ENCODE measurements at places on chromosomes 11 and 22.

GRCh38 chr11:108926841-108927577 is 262.1 kb downstream of the DDX10 start:
- no peak for DNase-seq

DNA sequence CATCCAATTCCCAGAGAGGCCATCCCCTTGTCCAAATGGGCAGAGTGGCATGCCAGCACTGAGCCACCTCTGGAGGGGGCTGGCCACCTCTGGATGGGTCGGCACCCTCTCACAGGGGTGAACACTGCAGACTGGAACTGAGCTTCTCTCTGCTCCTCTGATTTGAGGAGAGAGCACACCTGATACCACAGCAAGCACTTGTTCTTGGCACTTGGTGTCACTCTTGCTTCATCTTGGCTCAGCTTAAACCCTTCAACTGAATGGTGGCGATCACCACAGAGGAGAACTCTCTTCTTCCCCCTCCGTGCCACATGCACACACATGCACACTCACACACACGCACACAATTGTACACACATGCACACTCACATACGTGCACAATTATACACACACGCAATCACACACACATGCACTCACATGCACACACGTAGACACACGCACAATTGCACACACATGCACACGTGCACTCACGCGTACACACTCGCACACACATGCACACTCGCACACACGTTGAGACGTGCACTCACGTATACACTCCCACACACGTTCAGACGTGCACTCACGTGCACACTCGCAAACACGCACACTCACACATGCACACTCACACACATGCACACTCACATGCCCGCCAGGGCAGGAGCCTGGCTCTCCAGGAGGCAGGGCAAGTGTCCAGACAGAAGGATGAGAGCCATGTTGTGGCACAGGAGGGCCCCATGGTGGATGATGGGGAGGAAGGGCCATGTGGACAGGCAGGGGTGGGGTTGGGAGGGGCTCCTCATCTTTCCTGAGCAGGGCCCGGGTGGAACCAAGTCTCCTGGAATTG is 23.4 kb downstream of the OVOL1 start:
- DNase-seq: no peak

DNA sequence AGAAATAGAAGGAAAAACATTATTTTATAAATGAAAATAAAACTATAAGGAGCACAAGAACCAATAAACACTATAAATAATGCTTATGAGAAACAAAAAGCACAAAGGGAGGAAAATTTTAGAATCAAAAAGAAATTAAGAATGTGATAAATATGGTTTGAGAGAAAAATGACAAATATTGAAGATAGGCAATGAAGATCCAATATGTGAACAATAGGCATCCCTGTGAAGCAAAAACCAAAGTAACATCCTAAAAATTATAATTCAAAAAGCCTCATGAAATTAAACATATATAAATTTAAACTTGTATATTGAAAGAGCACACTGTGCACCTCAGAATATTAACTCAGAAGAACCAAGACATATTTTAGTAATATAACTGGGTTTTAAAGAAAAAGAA is 216.2 kb downstream of the GRIK4 start:
- DNase-seq: no peak

DNA sequence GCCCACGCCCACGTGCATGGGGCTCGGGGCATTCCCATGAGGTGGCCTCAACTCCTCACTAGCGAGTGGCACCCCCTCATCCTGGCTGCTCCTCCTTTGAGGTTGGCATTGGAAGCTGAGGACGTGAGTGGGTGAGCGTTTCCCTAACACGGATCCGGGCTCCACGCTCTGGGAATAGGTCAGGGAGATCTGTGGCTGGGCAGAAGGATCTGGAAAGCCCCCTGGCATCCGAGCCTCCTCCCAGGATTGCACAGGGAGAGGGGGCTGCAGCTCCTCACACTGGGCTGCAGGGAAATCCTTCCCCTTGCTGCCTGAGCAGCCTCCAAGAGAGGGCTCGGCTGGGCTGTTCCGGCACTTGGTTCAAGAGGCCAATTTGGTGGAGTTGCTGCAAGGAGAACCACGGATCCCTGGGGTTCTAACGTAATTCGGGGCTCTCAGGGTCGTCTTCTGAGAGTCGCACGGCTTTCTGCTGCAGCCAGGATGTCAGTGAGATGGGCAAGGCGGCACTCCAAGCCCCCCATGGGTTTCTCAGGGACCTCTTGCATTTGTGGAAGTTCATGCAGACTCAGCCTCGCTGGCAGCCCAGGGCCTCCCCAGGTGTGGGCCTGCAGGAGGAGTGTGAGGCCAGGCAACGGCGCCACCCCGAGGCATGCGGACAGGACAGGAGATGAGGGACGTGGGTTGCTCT is 1119.0 kb downstream of the BRD1 start:
- no peak for DNase-seq

DNA sequence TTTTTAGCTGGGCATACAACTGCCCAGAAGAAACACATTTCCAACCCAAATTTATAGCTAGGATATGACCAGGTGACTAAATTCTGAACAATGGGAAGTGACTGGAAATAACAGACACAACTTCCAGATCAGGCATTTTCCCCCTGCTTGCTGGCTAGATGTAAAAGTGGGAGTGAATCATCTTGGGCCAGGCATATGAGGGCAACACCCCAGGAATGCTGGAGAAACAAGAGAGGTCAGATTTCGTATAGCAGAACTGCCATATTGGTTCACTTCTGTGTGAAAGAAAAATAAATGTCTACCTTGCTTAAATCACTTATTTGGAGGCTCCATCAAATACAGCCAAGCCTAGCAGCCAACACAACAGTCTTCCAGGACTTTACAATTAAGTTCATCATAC is 7.4 kb downstream of the ATL3 start:
- DNase-seq: no peak

- DNase-seq: no peak
Observed at GRCh38 chr22:49290711-49291110, 537.0 kb downstream of the BRD1 start.

- DNase-seq: no peak
Observed at GRCh38 chr11:86718521-86718920, 46.1 kb upstream of the ME3 start.

GRCh38 chr22:45735273-45735672 is 63.6 kb downstream of the ATXN10 start:
- DNase-seq: no peak

GRCh38 chr11:26399336-26399735 is 67.4 kb downstream of the ANO3 start:
- DNase-seq: no peak

GRCh38 chr11:120775986-120776951 is 247.6 kb upstream of the TBCEL start:
- DNase-seq: no peak

GRCh38 chr11:94450048-94450447 is 43.6 kb downstream of the MRE11 start:
- DNase-seq: no peak

- no peak for DNase-seq
Observed at GRCh38 chr22:41485033-41485432, 16.1 kb downstream of the ACO2 start.

DNA sequence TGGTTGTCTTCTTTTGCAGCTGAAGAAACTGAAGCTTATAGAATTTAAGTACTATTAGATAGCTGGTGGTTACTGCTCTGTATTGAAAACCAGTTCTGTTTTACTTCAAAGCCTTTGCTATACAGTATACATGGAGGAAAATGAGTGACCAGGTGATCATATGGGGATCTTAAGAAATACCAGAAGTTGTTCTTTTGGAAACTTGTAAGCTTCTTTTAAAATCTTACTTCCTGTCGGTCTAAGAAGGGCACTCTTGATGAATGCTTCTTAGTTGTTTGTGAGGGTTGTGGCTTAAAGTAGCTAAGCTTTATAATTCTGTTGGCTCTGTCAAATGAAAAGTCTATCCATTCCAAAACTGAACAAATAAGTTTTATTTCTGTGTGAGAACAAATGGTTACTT is 55.2 kb downstream of the PDE3B start:
- DNase-seq: no peak

DNA sequence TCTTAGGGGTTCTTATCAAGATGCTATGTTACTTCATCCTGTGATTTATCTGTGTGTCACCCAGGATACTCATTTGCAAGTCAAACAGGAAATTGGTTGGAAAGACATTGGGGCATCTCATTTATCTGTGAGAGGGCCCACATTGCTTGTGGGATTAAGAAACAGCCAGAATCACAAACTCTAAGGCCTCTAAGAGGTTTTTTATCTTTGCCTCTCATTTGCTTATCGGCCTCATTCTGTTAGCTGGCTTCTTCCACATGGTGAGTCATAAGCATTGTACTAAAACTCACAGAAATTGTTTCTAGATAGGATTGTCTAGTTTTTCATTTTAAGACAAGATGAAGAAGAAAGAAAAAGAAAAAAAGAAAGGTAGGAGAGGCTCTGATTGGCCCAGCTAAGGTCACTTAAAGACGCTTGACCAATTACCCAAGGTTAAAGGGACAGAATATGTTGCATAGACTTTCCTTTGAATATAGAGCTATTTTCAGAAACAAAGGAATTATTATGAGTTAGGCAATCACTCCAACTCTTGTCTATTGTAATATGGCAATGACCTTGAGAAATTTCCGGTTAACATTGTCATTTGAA is 121.9 kb downstream of the ARHGAP42 start:
- no peak for DNase-seq

GRCh38 chr11:117223741-117224689 is 7.9 kb downstream of the PCSK7 start:
- DNase-seq: no peak

GRCh38 chr22:39707816-39708215 is 137.3 kb downstream of the CACNA1I start:
- DNase-seq: no peak

GRCh38 chr11:107682171-107682570 is 29.7 kb downstream of the SLN start:
- DNase-seq: no peak

- no peak for DNase-seq
Observed at GRCh38 chr11:115078461-115079438, 400.4 kb downstream of the NXPE2 start.

DNA sequence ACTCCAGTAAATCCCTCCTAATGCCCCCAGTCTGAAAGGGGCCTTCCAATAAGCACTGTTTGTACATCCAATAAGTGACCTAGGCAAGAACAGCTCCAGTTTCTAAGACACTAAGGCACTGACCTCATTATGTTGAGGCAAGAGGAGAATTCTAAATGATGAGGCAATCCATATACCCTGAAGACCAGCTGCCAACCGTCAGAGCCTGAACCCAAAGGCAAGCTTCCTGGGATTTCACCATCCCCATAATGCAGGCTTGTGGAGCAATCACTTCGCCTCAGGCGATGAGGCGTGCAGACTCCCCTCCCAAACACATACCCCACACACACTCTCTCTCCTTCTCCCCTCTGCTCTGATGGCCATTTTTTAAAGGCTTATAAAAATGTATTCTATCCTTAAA is 49.5 kb downstream of the LGR4 start:
- no peak for DNase-seq

GRCh38 chr22:43198126-43198525 is 11.2 kb upstream of the TTLL12 start:
- DNase-seq: no peak

DNA sequence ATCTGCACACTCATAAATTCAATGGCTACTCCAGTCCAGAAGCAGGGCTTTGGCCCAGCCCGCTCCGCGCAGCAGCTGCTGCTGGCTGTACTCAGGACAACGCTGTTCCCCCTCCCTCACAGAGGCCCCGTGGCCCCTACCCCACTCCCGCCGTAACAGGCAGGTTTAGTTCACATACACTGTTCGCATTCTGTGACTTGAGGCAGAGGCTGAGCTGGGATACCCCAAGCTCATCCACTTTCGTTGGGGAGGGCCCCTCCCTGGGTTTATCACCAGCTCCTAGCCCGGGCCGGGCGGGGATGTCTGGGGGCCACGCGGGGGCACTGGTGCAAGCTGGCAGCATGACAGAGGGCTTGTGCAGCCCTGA is 52.4 kb downstream of the SYT13 start:
- no peak for DNase-seq

DNA sequence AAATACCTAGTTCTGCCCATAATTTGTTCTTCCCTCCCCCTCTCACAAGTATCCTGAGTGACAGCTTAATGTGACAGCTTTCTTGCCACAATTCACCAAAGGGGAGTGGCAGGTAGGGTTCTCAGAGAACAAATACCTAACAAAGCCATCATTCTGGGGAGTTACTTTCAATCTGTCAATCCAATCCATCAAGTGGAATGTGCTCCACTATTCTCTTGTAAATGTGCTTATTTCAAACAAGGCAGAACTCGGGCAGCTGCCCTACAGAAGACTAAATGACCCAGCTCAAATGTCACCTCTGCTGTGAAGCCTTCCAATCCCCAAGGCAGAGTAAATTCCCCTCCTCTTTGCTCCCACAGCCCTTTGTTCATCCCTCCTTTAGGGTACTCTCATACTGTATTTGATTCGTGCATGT is 27.8 kb downstream of the LGR4 start:
- no peak for DNase-seq

DNA sequence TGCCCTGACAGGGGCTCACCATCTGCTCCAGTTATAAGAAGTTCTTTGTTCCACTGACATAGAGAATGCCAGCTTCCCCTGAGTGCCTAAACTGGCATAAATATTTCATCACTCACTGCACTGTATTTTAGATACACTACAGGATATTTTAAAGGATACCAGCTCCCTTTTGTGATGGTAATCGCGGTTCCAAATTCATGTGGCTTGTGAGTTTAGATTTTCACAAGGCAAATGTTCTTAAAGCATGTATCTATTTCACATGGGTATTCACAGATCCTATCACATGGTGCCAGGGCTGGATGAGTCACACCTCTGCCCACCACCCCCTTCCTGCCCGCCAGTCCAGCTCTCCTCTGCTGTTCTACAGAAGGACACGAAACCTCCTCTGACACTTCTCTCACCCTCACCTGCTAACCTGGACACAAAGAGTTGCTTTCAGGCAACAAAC is 105.5 kb downstream of the KCNC1 start:
- no peak for DNase-seq

DNA sequence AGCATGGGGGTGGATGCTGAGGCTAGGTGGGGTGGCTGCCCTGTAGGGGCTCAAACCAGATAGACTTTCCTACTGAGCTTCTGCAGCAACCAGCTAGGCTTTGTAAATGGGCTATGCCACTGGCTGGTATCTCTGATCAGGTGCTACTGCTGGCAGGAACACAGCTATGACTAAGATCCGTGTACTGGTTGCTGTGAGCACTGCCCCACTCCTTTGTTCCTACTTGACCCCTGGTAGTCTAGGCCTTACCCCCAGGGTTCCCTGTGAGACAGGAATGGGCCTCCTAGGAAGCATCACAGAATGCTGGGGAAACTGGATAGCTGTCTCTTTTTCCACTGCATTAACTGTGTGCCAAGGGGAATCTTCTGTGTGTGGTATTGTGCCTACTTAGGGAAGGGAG is 58.4 kb upstream of the GAB2 start:
- no peak for DNase-seq

- DNase-seq: no peak
Observed at GRCh38 chr11:8080674-8081590, at the start of gene TUB. TUB (plus strand) TSS chr11:8081211; CDS start chr11:8081511, 300 bp downstream.

GRCh38 chr11:78535027-78535426 is 39.6 kb downstream of the NARS2 start:
- no peak for DNase-seq

DNA sequence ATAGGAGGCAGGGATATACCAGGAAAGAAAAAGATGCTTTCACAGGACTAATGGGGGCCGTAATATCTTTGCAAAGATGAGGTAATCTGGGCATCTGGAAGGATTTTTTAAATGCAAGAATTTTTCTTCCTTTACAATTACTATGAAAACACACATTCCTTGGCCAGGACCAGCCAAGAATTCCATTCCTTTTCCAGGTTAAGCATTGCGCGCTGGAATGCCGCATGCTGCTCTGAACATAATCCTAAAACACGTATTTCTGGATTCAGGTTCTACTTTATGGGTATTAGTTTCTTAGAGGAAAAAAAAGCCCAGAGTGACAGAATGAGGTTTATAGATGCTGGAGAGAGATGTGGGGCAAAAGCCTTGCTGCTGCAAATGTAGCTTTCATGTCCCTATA is 99.4 kb upstream of the SORL1-AS1 start:
- DNase-seq: no peak

Data from stimulated activated CD8-positive, alpha-beta memory T cell treated with anti-CD3 and anti-CD28 coated beads, Interleukin-4, amount 100 ng/mL, for 48 hours (primary cell).